T-helper 2 cell (primary cell): ENCODE measurements at places on chromosomes 2 and 18.

DNA sequence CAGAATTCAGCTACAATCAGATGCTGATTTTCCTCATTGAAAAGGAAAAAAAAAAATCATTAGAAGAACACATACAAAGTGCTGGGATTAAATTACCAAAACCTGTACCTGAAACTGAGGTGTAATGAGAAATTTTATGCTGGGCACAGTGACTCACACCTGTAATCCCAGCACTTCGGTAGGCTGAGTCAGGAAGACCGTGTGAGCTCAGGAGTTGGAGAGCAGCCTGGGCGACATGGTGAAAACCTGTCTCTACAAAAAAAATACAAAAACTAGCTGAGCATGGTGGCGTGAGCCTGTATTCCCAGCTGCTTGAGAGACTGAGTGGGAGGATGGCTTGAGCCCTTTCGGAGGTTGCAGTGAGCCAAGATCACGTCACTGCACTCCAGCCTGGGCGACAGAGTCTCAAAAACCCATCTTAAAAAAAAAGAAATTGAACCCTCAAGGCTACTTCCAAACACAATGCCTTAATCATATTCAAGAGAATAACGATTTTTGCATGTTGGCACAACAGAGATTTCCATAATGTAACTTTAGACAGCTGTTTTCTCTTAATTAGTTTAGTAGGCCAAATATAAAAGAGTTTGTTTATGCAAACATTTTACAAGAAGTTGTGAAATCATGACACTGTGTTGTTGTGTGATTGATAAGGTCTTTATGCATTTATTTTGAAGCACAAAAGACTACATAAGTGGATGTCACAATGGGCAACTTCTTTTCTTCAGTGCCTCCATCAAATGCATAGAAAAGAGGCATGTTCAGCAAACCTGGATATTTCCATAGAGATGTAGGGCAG is 63.9 kb downstream of the FAM161A start:
- DNase-seq = no peak

- no peak for DNase-seq
These were observed 256.3 kb downstream of the CCDC178 start for GRCh38 chr18:33184175-33184574.

DNA sequence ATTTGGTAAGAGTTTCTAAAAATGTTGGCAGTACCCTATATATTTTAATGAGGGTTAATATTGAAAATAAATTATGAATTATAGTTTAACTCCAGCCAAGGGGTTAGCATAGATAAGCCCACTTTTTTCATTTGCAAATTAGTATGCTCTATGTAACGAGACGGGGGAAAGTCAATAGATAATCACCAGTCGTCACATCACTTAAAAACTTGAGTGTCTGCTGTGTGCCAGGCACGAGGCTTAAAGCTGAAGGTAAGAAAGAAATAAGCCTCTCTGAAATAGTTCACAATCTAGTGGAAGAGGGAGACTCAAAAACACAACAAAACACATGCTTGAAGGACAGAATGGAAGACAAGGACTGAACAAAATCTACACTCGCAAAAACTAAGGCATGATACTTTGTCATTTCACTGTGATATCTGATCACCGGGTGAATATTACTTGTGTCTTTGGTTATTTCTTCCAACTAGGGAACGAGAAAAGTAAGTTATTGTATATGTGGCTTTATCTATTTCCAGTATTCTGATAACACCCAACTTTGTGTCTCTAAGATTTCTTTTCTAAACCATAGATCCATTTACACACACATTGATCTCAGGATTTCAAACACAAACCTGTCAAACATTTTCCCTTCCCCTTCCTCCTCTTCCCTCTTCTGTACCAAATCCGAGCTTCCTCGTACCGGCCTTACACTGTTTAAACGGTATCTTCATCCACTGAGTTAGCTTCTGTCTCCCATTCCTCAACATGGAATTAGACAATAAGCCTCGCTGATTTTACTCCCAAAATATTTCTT is 199.1 kb downstream of the PIEZO2 start:
- DNase-seq = no peak

GRCh38 chr2:159963700-159964099 is 98.7 kb downstream of the PLA2R1 start:
- no peak for DNase-seq

DNA sequence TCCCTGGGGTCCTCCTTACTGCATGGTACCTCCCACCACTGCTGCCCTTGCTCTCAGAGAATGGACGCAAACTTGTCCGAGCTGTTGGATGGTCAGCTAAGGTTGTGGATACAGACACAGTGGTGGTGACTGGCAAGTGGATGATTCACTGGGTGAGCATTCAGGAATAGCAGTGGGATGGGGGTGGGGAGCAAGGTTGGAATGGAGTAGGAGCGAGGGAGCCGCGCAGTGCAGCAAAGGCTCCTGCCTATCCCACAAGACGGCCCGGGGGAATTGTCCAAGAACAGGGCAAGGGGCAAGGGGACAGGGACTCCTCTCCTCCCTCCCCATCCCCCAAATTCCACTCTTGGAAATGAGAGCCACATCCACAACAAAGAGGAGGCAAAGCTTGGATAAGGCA is 102.2 kb downstream of the PIEZO2 start:
- no peak for DNase-seq

DNA sequence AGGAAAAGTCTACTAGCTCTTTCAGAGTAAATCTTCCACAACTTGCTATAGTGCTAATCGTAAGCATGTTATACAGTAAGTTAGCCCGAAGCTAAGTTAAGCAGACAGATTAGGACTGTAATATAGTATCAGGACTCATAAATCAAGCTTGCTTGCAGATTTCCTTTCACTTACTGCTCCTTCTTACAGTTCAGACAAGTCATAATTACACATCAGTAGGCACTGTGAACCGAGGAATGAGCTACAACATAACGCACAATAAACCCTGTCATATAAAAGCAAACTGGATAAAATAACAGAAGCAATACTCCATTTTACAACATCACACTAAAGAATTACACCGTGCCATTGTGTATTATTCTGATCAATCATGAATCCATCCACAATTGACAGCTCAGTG is 832.6 kb upstream of the ZEB2 start:
- no peak for DNase-seq

DNA sequence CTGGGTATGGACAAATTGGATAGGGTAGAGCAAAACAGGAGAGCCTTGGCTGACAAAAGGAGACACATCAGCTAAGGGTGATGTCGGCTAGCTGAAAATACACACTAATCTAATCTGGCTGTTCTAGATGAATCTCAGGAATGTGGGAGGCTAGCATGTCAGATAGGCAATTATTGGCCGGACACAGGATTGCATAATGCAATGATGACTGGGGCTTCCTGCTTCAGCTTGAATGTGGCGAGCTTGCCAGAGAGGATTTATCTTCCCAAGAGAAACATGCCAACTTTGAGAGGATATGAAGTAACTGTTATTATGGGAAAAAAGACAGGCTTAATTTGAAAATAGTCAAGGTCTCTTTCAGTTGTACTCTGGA is 102.4 kb downstream of the TRIB2 start:
- no peak for DNase-seq

GRCh38 chr2:223511168-223511567 is 91.0 kb downstream of the SCG2 start:
- DNase-seq = no peak

GRCh38 chr2:136126021-136126420 is 8.1 kb upstream of the CXCR4 start:
- DNase-seq = no peak
